WTC11 (cell line): ENCODE measurements at places on chromosomes 7 and 10. TPM values are rescaled to one million over a fixed set of nuclear protein-coding genes. Genes with fewer than 3 reads are reported as not detected.

Gene HDAC9
- total RNA-seq: 14.6 to 18.8 TPM (median 18.0 TPM) in 3 replicates

Gene COL28A1
- 0.81 to 1.5 TPM (median 1.0 TPM) in 3 replicates for total RNA-seq

Gene MYOZ1
- 3.0 to 5.4 TPM (median 4.4 TPM) in 3 replicates for total RNA-seq

Gene TEX36
- not detected in 3 replicates for total RNA-seq

Gene PPP1R3A
- total RNA-seq: 0.07 TPM in 1 of 3 replicates, not detected in the others

Gene TMEM176A
- total RNA-seq: 0.30 to 0.74 TPM (median 0.64 TPM) in 3 replicates

Gene HTR7
- total RNA-seq: 8.9 to 11.2 TPM (median 9.3 TPM) in 3 replicates

Gene MAGI2
- total RNA-seq: 26.6 to 32.2 TPM (median 29.2 TPM) in 3 replicates

Gene SYT15B
- total RNA-seq: 0.18 to 0.32 TPM (median 0.28 TPM) in 3 replicates

Gene FAM237B
- not detected in 3 replicates for total RNA-seq

Gene SFTPA1
- total RNA-seq: 3.8 to 7.6 TPM (median 4.4 TPM) in 3 replicates

Gene OR6V1
- not detected in 3 replicates for total RNA-seq

Gene TPK1
- 2.7 to 3.6 TPM (median 2.7 TPM) in 3 replicates for total RNA-seq

Gene NUTM2B
- 0.20 to 0.34 TPM (median 0.34 TPM) in 3 replicates for total RNA-seq

Gene PNLIPRP3
- total RNA-seq: not detected in 3 replicates

Gene EGFR
- 5.9 to 7.6 TPM (median 6.0 TPM) in 3 replicates for total RNA-seq

Gene LIPN
- not detected in 3 replicates for total RNA-seq

Gene CYP2C9
- 0.32 to 0.64 TPM (median 0.50 TPM) in 3 replicates for total RNA-seq

Gene PDE1C
- total RNA-seq: 0.37 to 0.55 TPM (median 0.41 TPM) in 3 replicates

Gene EIF5AL1
- 0.17 to 0.23 TPM (median 0.21 TPM) in 3 replicates for total RNA-seq

Gene CACNA2D1
- total RNA-seq: 21.9 to 33.3 TPM (median 22.9 TPM) in 3 replicates

Gene VGF
- 5.2 to 6.4 TPM (median 5.6 TPM) in 3 replicates for total RNA-seq

Gene SPDYE11
- not detected in 3 replicates for total RNA-seq

Gene MMP21
- not detected in 3 replicates for total RNA-seq

Gene PTPRN2
- total RNA-seq: 2.6 to 4.7 TPM (median 3.9 TPM) in 3 replicates

Gene CRYGN
- 1.0 to 1.6 TPM (median 1.5 TPM) in 3 replicates for total RNA-seq
